T-helper 17 cell (primary cell): ENCODE measurements at places on chromosomes 7 and 10.
A peak's percentile ranks its signal among the peaks of the same experiment; 100 is the strongest.

GRCh38 chr10:97651773-97652172 is 11.3 kb downstream of the PI4K2A start:
- DNase-seq = no peak

GRCh38 chr7:108311446-108312168 is 144.6 kb downstream of the NRCAM start:
- DNase-seq = no peak

DNA sequence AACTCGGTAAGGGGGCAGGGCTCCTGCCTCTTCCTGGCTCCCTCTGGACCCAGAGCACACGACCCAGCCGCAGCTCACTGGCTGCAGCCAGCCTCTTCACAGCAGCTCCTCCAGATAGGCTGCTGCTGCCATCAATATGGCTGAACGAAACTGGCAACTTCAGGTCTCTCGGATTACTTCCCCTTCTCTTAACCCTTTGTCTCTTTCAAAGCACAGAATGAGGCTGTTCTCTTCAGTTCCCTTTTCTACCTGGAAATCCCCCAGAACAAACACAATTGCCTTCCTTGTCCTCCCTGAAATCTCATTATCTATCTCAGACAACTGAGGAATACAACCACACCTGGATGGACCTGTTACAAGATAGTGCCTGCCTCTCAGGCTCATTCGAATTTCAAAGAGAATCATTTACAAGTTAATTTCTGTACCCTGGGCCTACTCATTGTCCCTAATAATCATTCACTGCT is 193.4 kb upstream of the MBL2 start:
- no peak for DNase-seq

DNA sequence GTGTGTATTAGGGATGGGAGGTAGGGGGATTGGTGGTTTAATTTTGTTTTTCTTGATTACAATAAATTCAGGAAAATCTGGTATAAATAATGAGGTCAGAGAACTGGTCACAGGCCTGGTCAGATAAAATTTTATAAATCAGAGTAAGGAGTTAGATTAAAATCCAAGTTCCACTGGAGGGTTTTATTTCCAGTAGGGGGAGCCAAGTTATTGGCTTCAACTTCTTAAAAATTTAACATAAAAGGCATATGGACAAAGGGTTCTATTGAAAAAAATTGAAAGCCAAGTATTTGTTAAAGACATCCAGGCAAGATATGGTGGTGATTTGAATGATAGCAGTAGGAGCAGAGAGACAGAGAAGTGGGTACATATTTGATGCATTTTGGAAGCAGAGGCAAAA is 763.3 kb downstream of the SORCS1 start:
- DNase-seq = no peak

GRCh38 chr7:44153948-44154335 is 12.8 kb upstream of the MYL7 start:
- DNase-seq = no peak

- no peak for DNase-seq
These were observed 20.7 kb downstream of the ZMIZ2 start for GRCh38 chr7:44769376-44769775.

DNA sequence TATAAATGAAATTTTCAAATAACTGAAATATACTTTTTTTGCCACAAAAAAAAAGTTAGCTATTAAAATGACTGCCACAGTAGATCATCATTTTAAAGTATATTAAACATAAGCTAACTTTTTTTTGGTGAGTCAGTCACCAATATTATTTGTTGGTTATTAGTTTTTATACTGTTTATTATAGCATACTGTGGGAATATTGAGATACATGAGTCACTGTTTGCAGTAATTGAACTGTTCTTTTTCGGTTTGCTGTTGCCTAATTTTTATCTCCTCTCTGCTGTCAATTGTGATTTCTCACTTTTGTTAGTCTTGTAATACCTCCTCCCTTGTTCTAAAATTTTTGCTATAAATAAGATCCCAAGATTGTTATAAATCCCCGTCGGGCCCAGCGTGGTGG is 45.7 kb downstream of the BTAF1 start:
- no peak for DNase-seq

- DNase-seq = no peak
These were observed 299.9 kb downstream of the AUTS2 start for GRCh38 chr7:69898189-69898588.

DNA sequence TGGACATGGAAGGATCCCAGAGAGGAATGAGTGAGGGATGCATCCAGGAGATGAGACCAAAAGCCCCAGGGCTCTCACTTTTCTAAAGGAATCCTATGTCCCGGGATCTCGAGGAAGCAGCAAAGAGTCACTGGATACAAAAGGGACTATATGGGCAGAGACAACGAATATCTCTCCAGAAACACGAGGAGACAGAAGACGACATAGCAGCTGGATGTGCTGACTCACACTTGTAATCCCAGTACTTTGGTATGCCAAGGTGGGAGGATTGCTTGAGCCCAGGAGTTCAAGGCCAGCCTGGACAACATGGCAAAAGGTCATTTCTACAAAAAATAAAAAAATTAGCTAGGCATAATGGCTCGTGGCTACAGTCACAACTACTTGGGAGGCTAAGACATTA is 24.7 kb upstream of the MSMB start:
- DNase-seq = no peak

- DNase-seq = no peak
These were observed 20.8 kb upstream of the NMT2 start for GRCh38 chr10:15189133-15189885.

DNA sequence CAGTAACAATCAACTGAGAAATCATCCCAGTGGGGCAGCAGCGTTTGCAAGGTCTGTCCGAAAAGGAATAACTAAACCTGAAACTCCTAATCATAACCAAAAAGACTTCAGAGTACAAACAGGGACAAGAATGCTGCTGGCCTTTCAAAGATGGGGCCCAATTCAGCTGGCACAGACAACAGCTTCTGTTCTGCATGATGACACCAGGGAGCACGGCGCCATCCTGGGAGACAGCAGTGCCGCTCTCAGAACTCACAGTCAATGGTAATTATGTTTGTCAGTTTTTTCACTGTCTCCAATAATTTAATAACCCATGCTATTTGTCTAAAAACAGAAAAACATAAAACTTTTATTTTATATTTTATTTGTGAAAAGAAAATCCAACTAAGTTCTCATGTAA is 90.0 kb downstream of the LARP4B start:
- no peak for DNase-seq

DNA sequence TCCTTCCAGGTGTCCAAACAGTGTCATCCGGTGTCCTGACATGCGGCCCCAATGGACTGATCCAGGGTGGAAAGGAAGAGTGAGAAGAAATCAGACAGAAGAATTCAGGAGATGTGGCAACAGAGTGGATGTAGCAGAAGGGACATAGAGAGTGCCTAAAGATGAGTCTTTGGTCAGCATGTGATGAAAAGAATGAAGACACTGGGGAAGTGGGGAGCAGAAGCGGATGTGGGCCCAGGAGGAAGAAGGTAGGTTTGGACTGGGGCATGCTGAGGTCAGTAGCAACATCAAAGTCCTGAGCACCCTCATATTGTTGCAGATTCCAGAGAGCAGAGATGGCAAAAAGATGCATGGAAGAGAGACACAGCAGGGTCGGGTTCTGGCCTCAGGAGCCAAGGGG is 71.8 kb upstream of the STEAP1B start:
- no peak for DNase-seq

DNA sequence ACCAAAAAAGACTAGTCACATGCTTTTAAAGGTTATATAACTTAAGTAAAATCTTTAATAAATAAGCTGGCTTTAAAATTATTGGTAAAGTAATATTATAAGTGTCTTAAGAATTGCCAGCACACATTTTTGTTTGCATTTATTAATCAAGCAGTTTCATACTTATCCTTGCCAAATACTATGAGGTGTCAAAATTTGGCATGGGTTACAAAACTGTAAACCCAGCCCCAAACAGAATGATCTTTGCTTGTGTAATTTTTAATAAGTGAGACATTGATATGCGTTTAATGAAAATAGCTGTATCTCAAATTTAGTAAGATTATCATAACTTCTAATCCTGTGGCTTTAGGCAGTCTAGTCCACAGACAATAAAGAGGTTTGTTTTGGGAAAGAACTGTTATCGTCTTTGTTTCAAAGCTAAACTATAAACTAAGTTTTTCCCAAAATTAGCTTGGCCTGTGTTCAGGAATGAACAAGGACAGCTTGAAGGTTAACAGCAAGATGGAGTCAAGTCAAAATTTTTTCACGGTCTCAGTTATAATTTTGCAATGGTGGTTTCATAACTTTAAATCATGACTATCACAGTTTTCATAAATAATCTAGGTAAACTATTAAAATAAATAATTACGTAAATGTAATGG is 72.8 kb downstream of the ST8SIA6 start:
- DNase-seq = no peak

DNA sequence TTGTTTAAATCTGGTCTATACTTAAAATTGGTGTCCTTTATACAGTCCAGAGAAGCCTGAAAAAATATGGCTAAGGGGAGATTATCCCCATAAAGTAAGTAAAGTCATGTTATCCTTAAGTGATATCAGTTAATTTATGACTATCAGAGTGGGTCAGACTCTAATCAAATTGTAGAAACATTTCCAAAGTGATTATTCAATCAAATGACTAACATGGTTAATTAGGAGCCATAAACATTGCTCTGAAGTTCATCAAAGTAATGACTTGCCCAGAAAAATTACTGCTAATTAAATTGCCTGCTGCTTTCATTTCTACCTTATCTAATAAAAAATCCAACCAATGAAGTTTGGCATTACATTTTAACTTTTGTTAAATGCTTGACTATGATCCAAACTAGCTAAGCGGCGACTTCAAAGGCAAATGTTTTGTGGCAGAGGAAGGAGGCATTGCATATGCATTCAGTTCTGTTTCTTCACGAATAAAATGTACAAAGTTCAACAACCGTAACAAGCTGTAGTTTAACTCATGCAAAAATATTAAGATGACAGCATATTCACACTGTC is 76.7 kb downstream of the ETV1 start:
- no peak for DNase-seq

- DNase-seq = no peak
These were observed 175.8 kb upstream of the LYZL1 start for GRCh38 chr10:29112827-29113615.

- no peak for DNase-seq
These were observed 106.7 kb downstream of the WDFY4 start for GRCh38 chr10:48791267-48791928.

DNA sequence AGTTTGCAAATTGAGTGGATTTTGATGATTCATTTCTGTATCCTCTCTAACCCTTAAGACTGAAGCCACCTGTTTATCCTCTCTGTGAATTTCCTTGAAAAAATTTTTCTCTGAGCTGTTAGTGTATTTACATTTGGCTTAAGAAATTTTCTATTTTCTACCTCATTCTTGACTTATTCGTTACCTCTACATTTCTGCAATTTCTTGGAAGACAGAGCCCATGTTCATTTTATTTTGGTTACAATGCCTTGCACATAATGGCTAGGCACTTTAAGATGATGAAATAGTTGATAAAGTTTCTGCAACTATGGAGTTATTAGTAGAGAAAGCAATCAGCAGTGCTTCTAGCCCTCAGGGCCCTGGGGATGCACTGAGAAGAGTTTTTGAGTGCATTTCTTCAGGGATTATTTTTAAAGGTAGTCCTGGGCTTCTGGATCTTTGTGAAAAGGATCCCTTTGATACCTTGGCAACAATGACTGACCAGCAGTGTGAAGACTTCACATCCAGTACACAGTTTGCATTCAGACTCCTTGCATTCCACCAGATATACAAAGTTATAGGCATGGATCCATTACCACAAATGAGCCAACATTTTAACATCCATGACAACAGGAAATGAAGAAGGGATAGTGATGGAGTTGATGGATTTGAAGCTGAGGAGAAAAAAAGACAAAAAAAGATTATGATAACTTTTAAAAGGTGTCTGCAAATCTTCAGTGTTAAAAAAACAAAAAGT is 68.2 kb downstream of the CH25H start:
- DNase-seq = no peak

GRCh38 chr10:48454302-48455054 is 148.0 kb downstream of the MAPK8 start:
- DNase-seq = no peak

DNA sequence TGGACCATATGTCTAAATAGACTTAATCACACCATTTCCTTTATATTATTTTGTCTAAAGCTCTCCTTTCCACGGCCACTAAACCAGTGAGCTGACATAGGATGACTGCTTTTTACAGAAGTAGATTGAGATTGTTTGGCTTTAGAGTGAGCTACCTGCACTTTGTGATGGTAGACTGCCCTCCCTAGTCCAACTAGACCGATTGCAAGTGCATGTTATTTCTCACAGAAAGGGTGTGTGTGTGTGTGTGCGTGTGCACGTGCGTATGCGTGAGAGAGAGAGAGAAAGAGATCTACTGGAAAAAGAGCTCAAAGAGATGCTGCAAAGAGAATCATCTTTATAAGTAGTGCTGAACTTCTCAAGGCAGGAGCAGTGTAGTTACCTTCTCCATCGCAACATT is 60.7 kb downstream of the VCL start:
- no peak for DNase-seq

DNA sequence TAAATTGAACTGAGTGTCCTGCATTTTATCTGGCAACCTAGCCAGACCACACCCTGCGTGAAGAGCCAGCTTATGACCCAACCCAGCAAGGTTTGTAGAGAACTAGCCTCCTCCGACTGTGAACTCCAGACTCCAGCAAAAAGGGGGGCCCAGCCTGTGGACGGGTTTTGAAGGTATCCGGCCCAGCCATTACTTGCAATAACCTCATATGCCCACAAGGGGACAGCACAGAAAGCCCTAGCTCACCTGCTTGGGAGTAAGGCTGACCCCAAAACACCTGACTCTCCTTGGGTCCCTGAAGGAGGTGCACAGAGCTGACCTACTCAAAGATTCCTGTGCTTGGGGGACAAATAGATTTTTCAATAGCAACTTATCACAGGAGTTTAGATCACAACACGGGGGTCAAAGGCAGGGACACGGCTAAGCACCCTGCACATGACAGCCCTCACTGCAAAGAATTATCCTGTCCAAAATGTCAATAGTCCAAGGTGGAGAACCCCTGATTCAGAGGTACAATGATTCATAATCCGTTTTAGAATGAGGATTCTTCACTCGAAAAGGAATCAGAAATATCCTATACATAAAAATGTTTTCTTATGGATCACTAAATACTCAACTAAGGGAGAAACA is 4.6 kb downstream of the TRPV6 start:
- DNase-seq = peak; percentile 32

GRCh38 chr7:107394831-107395230 is 75.0 kb upstream of the GPR22 start:
- no peak for DNase-seq

- no peak for DNase-seq
These were observed 159.8 kb downstream of the AOAH start for GRCh38 chr7:36564489-36564888.

DNA sequence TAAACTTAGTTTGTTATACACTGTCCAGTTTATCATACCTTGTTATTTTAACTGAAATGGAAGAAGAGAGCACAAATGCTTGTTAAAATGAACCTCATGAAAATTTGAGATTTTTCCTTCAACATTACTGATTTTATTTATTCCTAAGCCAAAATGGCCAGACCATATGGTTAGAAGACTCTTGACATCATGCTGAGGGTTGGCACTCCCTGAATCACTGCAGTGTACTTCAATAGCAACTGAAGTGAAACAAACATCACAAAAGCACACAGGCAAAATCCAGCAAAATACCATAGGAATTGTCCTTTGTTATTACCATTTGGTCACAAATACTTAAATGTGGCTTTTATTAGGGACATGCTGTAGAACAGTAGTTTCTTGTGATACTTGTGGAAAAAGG is 347.8 kb downstream of the NXPH1 start:
- no peak for DNase-seq
